Stimulated activated CD4-positive, alpha-beta T cell treated with anti-CD3 and anti-CD28 coated beads, TNF-alpha, amount 100 ng/mL, for 1 hour (primary cell): ENCODE measurements at places on chromosomes 2 and 18.

GRCh38 chr2:31136732-31137131 lies 1.5 kb downstream of the GALNT14 start:
- no peak for DNase-seq

DNA sequence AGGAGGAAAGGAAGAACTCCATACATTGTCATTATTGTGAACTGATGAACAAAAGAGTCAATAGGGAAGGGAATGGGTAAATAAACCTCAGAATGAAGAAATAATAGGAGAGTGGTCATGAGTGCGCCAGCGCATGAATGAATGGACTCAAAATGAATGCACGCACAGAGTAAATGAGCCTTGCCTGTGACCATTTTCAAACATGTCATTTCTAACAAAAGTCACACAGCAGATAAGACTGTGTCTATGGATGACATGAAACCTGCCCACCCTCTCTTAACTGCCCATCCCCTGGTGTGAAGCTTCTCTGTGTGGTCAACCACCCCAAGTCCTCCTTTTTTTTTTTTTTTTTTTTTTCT lies 121.1 kb upstream of the TEX51 start:
- no peak for DNase-seq

GRCh38 chr2:6846540-6846939 lies 19.2 kb downstream of the CMPK2 start:
- no peak for DNase-seq

DNA sequence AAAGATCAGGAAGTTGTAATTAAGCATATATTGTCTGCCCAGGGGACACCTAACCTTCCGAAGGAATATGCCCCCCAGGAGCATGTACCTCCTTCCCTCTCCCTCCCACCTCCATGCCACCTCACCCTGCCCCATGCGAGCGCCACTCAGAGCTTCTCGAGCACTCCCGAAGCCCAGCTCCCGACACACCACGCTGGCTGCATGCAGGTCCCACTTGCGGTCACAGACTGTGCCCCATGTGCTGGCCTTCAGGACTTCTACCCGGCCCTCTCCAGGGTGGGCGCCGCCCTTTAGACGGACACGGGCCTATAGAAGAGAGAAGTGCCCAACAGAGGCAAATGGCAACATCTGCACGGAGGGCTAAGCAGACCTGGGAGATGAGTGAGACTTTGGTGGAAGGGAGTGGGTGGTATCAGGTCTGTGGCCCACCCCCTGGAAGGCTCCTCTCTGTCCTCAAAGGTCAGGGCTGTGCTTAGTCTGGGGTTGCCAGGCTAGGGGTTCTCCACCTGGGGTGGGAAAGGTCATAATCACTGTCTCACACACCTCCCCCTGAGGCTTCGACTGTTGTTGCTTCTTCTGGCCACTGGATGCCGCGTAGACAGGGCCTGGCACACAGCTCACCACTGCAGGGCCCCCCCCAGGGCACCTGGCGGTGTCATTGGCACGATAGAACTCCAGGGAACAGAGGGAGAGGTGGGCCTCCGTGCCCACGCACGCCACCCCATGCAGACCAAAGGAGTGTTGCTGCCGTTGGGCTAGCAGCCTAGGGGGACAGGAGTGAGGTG lies 6.6 kb downstream of the HTRA2 start:
- DNase-seq, result no peak

DNA sequence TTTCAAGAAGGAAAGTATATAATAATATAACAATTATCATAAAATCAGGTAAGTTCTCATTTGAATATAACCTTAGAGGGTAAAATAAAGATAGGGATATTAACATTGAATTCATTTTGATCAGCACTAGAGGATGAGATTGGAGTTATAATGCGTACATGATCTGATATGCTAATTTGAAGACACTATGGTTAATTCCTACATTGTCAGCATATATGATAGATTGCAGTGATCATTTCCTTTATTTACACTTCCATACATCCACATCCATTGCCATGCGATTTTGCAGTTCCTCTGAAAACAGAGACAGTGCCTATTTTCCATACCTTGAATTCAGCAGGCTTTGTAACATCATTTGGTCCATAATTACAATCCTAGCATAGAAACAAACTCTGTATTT lies 519.2 kb downstream of the CCDC85A start:
- no peak for DNase-seq

- no peak for DNase-seq
Measured at GRCh38 chr2:217727801-217728200, 275.0 kb downstream of the TNS1 start.

DNA sequence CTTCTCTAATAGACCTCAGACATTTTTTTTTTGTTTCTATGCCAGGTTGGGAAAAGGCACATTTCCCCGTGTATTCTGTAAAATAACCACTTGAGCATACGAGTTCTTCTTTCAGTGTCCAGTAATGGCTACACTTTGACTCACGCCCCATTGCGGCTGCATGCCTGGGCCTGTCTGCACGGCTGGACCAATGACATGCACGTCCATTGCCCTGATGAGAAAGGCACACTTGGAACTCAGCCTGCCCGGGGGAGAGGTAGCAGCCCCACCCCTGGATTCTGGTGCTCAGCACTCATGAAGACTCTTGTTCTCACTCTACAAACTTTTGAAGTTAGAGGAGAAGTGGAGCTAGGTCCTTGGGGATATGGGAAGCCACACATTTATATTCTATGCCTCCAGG lies 5.8 kb downstream of the PCARE start:
- DNase-seq, result no peak

GRCh38 chr2:44705356-44705755 lies 236.1 kb upstream of the SIX3 start:
- DNase-seq, result no peak

DNA sequence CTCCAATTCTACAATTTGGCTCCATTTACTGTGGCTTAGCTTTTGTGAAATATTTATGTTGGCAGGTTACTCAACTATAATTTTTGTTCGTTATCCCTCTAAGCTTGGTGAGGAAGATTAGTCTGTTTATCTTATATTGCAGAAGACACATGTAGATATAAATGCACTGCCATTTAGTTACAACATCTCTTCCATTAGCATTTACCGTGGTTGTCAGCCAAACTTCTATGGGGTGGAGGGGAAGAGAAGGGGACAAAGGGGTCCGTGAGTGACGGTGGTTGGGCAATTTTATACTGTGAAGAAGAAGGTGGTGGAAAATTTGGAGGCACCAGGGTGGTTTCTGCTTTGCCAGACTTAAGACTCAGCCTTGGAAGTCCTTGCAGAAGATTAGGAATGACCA lies 117.6 kb upstream of the CXCR4 start:
- no peak for DNase-seq

DNA sequence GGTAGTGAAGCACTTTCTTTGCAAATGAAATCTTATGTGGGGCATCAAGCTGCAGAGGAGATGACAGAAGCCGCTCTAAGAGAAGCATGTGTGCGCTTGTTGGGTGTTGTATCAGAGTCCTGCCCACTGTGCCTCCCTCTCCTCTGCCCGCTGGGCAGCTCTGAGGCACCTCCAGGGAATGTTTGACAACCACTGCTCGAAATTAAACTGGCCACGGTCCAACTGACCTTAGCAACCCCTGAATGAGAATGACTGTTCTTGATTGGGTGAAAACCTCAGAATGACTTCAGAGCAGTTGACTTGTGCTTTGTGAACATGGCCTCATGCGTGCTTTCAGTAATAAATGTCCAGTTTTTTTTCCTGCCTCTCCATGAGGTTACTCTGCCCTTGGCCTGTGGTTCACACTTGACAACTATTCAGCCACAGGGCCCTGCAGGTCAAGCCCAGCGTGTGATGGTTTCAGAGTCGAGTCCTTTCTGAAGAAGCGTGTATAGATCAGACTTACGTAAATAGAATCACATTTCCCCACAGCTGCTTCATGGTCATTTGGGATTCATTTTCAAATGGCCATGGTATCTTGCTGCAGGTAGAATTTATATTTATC lies 94.9 kb downstream of the SLC4A3 start:
- DNase-seq, result no peak
